Hematopoietic multipotent progenitor cell treated with erythropoietin and hydrocortisone succinate and interleukin-3 and kit ligand, for 6 days (in vitro differentiated cells): ENCODE measurements at places on chromosomes 6 and 20.

- no peak for DNase-seq
Observed at GRCh38 chr20:63737695-63737944, 1.2 kb downstream of the LIME1 start.

DNA sequence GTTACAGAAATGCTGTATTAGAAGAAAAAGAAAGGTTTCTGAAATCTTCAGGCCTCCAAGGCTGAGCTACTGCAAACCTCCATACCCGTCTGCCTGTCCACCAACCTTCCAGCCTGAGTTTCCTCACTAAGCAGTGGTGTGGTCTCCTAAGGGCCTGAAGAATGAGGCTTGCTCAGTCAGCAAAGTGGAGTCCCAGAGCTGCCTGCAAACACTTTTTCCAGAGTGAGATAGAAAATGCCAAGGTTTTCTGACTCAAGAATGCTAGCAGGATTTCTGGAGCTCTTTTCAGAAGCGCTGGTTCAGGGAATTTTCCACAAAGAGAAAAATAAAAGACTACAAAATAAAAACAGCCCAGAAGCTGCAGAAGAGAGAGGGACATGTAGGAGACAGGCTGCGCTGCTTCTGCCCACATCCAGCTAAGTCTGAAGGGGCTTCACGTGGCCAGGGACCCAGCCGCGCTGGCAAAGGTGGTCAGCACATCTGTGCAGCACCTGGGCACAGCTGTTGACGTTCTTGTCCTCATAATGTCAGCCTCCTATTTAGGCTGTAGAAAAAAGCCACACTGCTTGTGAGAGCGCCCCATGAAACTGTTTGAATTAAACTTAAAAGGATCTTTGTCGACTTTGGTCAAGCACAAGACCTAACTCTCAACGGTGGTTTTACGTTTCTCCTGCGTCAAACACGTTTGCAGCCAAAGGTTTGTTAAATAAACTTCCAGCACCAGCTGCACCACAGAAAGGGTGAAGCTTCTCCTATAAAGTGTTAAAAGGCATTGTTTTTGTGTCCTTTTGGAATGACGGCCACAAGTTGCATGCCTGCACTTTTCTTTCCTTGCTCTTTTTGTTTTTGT, 209.0 kb downstream of the THBS2 start:
- no peak for DNase-seq

DNA sequence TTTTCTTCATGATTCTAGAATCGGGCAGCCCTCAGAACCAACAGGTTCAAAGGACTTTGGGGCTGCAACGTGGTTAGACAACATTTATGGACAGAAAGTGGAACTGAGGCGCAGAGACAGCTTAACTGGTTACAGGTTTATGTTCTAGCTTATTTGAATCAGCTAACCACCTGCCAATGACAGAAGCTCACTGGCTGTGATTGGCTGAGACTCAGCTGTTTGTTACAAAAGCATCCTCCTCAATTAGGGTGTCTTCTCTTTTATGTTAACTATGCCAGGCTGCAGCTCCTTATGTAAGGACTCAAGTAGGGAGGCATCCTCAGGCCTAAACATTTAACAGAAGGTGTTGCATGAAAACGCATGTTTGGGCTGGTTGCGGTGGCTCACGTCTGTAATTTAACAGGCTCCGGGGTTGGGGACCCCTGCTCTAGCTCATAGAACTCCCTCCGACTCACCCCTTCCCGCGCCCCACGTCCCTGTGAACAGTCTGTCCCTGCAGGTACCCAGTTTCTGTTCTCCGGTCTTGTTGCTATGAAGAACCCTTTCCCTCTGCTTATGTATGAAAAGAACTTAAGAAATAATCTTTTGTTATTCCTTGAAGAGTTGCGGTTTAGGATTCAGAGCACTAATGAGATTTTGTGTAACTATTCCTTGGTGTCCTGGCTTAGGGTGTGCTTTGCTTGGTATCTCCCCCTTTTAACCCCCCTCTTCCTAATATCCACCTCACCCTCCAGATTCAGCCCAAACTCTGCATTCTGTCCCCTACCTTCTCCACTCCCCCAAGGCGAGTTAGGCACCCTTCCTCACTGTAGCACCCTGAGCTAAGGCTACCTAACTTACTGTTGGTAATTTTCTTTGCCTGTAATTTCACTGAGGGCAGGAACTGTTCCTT, 1.2 kb upstream of the TMEM181 start:
- DNase-seq, result no peak

GRCh38 chr6:100392423-100392822, 72.3 kb downstream of the SIM1 start:
- no peak for DNase-seq

DNA sequence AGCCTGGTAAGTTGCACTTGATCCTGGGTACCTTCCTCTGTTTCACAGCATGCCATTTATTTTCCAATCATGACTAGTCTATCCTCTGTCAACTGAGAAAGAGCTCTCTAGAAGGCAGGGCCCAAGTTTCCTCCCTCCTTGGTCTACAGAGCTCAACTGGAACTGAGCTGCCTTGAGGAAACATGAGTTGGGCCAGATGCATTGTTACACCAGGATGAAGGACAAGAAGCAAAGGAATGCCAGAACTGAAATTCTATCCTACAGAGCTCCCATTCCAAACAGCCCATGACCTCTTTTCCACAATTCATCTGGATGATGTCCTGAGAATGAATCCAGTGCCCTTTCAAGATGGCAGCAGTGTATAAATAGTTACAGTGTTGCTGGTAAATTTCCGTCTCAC, 66.7 kb upstream of the E2F3 start:
- DNase-seq, result no peak

GRCh38 chr6:28597924-28598722, 72.4 kb downstream of the GPX5 start:
- no peak for DNase-seq

DNA sequence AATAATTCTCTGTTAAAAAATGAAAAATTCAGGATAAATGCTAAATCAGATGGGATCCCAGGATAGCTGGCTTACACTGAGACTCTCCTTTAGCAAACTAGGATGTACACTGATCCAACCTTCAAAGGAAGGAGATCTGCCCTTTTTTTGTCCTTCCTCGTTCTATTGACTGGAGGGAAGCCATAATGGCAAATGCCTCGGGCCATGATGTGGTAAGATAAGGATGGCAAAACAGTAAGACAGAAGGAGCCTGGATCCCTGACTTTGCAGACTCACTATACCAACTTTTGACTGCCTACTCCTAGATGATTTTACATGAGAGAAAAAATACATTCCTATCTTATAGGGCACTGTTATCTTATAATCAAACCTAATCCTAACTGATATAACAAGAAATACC, 156.9 kb upstream of the BEND3 start:
- no peak for DNase-seq

DNA sequence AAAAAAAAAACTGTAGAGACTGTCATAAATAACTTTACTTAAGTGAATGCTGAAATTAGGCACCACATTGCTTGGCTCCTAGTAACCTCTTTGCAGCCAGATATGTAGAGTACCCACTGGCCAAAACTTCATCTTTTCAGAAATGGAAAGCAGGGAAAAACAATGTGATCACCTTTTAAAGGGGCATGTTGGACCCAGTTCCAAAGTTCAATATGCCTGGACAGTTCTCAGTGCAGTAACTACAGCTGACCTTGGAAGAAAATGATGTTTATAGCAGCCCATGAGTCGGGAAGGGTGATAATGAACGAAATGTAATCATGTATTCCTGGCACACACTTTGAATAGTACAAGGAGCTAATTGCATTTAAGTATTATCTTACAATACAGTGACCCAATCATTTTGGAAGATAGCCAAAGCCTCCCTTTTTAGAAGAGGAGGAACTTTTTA, 93.6 kb upstream of the TAB2 start:
- DNase-seq, result peak; percentile 56

GRCh38 chr6:113876695-113877094, 19.6 kb downstream of the MARCKS start:
- no peak for DNase-seq

DNA sequence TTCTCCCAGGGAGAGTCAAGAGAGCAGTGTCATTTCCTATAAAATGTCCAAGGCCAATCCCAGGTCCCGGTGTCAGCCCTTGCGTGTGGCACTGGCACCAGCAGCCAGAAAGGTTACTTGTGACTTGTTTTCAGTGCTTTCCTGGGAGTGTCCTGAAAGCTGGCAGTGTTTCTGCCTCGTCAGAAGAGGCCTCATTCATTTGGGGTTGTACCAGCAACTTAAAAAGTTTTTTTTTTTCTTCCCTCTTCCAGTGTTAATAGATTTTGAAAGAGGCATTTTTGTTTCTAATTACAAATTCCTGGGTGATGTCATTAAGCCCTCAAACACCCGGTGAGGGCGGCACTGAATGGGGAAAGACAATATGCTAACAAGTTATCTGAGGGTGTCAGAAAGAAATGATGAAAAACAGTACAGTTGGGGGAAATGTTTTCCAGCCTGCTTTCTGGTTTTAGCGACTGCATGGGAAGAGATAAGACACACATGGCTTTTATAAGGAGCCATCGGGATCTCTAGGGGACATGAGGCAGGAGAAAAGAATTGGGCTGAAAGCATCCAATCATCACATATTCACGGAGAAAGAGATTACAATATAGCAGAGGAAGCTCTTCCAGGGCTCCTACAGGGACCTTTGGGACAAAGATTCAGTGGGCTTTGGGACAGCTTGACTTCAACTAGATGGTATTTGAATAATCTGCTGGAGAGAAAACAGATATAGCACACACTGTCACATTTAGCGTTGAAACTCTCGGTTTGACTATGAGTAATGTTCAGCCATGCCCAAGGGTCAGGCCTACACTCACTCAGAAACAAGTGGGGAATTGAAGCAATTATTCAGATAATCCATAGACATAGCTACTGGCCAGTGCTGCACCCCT, 153.0 kb downstream of the BCAS1 start:
- peak; percentile 75 for DNase-seq

- no peak for DNase-seq
Observed at GRCh38 chr6:106149472-106150069, 63.4 kb downstream of the PRDM1 start.

DNA sequence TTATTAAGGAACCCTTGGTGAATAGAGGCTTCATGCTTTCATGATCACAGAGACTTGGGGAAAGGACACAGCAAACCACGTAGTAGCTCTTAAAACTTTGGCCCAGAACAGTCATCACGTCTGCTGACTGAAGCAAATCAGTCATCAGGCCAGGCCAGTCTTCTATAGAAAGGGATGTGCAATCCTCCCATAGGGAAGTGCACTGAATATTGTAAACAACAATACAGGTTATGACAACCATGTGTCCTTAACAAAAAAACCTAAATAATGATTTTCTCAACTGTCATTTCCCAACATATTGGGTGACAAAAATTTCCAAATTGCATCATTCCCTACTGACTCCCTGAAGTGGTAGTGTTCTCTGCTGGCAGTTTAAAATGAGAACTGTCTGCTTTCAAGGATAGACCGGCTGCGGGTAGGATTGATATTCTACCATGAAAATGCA, 388.2 kb upstream of the CITED2 start:
- no peak for DNase-seq

GRCh38 chr6:158309814-158310213, 2.5 kb upstream of the TULP4 start:
- no peak for DNase-seq
